ENCODE measurements at places on chromosomes 3 and 15.

DNA sequence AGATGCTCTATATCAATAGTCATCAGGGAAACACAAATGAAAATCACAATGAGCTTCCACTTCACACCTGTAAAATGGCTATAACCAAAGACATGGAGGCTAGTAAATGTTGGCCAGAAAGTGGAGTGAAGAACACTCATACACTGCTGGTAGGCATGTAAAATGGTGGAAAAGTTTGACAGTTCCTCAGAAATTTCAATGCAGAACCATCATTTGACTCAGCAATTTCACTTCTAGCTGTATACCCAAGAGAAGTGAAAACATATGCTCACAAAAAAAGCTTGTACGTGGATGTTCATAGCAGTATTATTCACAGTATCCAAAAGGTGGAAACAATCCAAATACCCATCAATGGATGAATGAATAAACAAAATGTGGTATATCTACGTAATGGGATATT lies 19.2 kb upstream of the TOP2B start:
- DNase-seq: no peak

DNA sequence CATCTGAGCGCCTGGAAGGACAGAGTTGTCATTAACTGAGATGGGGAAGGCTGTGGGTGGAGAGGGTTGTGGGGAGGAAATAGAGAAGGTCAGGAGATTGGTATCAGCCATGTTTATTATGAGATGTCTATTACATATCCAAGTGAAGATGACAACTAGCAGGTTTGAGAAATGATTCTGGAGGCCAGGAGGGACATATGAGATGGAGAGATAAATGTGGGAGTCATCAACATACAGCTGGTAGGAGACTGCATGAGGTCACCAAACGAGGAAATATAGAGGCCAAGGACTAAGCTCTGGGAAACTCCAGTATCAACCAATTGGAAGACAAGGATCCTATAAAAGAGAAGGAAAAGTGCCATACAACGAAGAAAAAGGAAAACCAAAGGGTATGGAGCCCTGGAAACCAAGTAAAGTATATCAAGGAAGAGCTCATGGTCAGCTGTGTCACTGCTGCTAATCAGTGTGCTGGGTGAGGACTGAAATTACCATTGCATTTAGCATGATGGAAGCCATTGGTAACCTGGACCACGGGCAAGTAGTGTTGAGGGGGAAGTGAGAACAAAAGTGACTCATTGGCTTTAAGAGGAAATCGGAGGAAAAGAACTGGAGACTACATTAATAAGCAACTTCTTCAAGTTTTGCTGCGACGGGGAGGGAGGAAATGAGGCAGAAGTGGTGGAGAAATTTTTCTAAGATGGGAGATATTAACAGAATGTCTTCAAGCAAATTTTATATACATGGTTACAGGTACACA lies 14.0 kb upstream of the UACA start:
- no peak for DNase-seq

DNA sequence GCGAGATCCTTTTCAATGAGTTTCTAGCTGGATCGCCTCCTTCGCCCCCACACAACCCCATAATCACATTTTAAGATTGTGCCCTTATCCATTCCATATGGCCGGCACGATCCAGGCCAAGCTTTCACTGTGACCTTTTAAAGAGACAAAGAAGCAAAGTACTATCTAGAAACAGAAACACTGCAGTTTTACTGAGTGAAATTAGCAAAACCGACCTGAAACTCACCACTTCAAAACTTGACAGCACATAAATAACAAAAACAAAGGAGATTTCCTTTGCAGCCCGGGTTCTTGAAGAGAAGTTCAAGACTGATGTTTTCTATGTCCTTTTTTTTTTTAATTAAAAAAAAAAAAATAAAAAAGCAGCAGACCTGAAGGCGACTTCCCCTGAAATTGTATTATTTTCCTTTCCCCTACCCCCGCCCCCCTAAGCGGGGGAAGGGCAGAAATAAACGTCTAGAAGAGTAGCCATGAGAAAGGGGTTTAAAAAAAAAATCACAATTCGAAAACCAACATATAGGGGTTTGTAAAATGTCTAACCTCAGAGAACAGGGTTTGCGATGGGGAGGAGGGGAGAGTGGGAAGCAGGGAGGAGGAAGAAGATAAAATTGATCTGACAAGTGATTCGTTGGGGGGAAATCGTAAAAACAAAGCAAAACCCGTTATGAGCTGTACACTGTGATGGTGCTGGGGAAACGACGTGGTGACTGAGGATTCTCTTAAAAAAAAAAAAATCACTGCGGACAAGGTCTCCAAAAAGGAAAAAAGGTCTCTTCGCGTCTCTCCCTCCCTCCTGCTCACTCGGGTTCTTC lies 1.5 kb downstream of the SATB1 start:
- DNase-seq: no peak

DNA sequence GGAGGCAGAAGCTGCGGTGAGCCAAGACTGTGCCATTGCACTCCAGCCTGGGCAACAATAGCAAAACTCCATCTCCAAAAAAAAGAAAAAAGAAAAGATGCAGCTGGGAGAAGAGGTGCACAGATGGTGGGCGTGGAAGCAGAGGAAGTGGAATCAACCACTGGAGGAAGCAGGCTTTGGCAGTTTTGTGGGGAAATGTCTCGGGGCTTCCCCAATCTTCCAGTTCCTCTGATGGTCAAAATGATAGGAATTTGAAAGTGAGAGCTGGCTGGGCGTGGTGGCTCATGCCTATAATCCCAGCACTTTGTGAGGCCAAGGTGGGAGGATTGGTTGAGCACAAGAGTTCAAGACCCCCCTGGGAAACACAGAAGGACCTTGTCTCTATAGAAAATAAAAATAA lies 48.1 kb upstream of the SMAD3 start:
- no peak for DNase-seq

- DNase-seq: no peak
Measured at GRCh38 chr15:86865920-86866319, 786.2 kb downstream of the AGBL1 start.

DNA sequence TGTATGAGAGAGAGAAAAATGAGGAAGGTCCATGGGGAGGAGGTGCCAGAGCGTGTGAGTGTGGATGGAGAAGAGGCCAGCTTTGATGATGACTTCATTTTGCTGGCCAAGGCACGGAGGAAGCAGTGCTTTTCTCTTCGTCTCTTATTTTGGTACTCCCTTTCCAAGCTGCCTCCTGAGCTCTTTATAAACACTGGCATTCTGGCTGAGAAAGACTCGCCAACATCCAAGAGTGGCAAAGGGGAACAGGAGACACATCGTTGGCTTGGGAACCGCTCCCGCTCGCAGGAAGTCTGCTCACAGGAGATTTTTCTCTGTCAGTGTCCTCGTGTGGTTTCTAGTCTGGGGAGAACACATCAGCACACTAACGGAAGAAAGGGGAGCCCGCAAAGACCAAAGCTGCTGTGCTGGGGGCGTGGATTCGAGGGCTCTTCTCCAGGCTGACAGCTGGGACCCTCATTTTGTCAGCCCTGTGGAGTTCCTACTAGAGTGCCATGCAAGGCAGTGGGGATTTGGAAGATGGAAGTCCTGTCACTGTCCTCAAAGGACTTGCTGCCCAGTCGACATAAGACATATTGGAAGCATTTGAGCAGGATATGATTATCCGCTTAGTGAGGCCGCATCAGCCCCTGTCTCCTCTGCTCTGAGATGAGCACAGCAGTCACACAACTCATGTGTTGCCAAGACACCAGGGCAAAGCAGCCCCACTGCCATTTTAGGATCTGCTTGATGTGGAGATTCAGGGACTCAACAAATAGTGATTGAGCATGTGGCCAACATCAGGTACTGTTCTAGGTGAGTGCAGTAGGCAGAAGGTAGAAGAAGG lies 8.0 kb upstream of the SEMA4B start:
- no peak for DNase-seq

GRCh38 chr3:32500231-32500630 lies 2.4 kb downstream of the CMTM6 start:
- no peak for DNase-seq

GRCh38 chr3:46962990-46963389 lies 13.6 kb downstream of the CCDC12 start:
- no peak for DNase-seq

DNA sequence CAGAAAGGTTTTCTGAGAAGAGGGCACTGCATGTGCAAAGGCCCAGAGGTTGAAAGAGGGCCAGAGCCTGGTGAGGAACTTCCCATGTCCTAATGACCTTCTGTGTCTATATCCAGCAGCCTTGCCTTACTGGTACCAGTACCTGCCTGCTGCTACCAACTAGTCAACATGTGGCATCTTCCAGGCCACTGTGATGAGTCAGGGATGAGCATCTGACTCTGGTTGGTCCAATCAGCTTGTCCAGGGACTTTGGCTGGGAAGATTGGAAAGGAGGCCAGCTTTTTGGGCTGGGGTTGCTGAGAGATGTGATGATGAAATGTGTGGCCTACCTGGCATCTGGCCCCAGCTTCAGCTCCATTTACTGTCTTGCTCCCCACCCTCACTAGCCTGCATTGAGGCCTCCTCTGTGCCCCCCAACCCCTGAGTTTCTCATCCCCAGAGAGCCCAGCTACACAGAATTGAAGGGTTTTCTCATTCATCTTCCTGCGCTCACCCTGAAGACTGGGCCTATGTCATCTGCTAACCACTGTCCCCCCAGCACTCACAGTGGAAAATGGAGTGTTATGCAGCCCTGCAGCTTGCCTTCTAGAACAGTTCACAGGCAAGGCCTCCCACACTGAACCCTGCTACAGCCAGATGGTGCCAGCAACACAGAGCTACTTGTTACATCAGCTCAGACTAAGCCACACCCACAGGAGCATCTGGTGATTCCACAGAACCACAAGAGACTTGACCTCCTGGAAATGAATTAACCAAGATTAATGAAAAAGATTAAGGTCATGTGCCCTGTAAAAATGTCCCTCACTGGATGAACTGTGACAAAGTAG lies 1.3 kb upstream of the TWF2 start:
- peak; percentile 72 for DNase-seq

GRCh38 chr3:133633439-133633838 lies 28.3 kb downstream of the TOPBP1 start:
- no peak for DNase-seq

GRCh38 chr3:112377568-112378071 lies 44.7 kb downstream of the CD200 start:
- no peak for DNase-seq

DNA sequence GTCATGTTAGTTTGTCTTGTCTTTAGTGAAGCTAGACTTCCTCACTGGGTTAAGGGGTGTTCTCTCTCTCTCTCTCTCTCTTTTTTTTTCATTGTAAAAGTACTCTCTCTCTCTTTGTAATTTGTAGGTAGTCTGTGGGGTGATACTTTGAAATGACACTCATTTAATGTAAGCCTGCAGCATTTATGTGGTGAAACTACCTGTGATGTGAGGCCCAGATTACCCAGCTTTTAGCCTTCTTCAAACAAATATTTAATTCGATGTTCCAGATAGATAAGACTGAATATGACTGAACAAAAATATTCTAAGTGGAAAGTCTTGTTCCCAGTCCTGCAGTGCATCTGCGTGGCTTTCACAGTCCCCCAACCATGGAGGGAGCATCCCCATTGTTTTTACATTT lies 49.7 kb downstream of the SQOR start:
- DNase-seq: no peak

- DNase-seq: no peak
Measured at GRCh38 chr3:147400111-147400510, 6.2 kb downstream of the ZIC4 start.

DNA sequence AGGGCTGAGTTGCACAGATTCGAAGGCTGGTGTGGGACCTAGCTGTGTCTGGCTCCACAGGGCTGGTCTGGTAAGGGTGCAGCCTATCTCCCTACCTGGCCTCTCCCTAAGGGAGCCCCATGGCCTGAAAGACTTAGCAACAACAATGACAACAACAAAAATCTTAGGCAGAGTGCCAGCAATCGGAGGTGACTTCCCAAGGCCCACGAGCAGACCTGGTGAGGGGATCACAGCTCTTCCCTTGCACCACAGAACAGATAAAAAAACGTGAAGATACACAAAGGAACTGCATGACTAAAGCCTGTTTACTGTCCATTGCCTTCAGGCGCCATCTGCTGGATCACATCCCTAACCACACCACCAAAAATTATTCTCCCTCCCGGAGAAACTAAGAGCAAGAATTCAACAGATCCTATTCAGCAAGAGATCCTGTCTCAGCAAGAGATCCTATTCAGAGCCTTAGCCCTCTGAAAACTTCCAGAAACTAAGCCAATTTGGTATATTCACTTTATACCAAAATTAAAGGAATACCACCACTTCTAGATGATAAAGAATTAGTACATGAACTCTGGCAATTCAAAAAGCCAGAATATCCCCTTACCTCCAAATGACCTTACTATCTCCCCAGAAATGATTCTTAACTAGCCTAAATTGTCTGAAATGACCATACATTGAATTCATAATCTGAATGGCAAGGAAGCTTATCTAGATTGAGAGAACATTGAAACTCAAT lies 24.1 kb upstream of the OR5K4 start:
- no peak for DNase-seq

DNA sequence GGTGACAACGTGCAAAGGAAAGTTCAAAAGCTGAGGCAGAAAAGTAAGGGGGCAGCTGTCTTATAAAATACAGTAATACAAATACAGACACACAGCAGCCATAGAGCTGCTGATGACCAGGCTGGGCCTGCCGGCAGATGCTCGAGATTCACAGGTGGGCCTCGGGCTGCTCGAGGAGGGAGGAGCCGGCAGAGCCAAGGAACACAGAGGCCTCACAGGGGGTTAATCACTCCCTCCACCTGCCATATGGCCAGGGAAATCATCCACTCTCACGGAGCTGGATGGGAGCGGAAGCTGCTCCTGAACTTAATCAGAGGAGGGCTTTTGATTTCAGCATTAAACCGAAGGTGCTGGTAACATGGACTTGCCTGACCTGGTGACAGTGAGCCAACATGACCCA lies 29.6 kb upstream of the MGLL start:
- DNase-seq: no peak

DNA sequence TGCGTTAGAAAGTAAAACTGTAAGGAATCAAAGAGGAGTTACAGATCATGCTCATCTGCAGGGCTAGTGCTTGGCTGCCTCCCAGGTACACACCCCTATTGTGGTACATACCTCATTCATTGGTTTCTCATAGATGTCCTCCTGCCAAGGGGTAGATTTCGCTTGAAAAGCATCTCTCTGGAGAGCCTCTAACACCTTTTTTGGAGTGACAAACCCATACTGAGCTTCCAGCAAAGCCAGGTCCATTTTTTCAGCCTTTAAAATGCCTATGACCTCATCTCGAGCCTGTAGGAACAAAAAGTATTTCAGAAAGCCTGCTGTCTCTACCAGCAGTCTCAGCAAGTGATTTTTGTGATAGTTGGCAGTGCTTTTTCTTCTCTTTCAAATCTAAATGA lies 112.1 kb downstream of the CMSS1 start:
- no peak for DNase-seq

Measured in kidney epithelial cell (primary cell).